ENCODE measurements at places on chromosomes 5 and 9. TPM values are rescaled to one million over a fixed set of nuclear protein-coding genes. Genes with fewer than 3 reads are reported as not detected.

The PNPLA7 gene
- total RNA-seq: 0.81 TPM

The GADD45G gene
- total RNA-seq: 0.42 TPM

The PCDHGC4 gene
- total RNA-seq: not detected

The KCNN2 gene
- total RNA-seq: 0.17 TPM

The SPATA31D4 gene
- not detected for total RNA-seq

The TTLL11 gene
- total RNA-seq: 3.9 TPM

The ADGRD2 gene
- not detected for total RNA-seq

Measured in A549 treated with GW870086 at 1 μM for 4 hours (cell line).